ENCODE measurements at places on chromosomes 12 and 14.
A peak's percentile ranks its signal among the peaks of the same experiment; 100 is the strongest.

DNA sequence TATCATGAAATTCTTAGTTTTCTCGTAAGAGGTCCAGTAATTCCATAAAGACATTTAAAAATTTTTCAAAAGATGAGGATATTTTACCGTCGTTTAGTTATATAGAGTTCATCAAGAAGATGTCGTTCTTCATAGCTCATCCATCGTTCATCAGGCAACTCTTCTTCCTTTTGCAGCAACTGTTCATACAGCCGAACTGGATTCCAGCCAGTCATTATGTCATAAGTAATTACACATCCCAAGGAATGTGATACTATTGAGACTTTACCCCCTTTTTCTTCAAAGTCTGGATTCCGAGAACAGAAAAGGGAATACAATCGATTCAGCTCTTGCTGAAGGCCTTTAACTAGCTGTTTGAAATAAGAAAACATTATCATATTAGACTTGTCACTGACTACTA, 90.3 kb downstream of the DDHD1 start:
- no peak for DNase-seq

DNA sequence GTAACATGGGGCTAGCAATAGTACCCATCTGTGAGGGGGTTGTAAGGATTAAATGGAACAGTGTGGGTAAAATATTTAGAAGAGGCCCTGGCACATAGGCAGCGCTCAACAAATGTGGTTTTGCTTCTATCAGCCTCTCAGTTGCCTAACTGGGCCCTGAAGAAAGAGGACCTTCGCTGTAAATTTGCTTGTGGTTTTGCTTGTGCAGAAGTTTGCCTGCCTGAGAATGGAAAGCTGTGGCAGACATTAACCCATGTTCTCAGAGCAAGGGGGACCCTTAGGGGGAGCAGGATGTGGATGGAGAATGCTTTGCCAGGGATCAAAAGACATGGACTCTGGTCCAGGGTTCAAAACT, 160.1 kb downstream of the BRMS1L start:
- DNase-seq: no peak

- DNase-seq: peak; percentile 84
These were observed at the start of gene RASAL1 for GRCh38 chr12:113135178-113136127. RASAL1 (minus strand) TSS chr12:113135761; CDS start chr12:113135462, 299 bp downstream.

DNA sequence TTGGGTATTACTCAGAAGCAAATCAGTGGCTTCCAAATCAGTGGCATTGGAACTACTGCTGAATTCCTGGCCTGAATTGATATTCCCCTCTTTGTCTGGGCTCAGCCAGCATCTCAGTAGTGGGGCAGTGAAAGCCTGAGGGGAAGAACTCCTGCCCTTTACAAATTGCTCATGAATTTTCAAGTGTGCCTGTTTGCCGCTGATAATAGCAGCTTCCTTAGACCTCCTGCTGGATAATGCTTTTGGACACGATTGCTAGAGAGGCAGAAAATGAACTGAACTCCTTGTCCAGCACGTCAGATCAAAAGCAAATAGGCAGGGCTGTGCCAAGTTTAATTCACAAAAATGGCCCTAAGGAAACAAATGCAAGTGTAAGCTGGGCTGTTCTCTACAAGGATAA, 91.3 kb upstream of the GZMB start:
- DNase-seq: peak; percentile 97

DNA sequence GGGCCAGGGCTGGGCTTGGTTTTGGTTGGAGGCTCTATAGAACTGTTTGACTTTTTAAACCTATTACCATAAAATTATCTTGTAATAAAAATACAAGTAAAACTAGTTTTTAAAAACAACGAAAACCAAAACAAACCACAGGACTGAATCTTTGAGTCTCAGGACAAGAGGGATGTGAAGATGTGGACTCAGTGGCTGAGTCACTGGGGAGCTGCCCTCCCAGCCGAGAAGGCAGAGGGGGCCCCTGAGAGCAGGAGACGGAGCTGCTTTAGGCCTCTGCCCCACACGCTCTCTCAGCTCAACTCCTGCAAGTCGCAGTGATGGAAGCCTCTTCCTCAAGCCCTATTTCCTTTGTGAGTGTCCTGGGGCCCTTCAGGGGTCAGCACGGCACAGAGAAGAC, 59.0 kb downstream of the CDC42BPB start:
- DNase-seq: no peak

DNA sequence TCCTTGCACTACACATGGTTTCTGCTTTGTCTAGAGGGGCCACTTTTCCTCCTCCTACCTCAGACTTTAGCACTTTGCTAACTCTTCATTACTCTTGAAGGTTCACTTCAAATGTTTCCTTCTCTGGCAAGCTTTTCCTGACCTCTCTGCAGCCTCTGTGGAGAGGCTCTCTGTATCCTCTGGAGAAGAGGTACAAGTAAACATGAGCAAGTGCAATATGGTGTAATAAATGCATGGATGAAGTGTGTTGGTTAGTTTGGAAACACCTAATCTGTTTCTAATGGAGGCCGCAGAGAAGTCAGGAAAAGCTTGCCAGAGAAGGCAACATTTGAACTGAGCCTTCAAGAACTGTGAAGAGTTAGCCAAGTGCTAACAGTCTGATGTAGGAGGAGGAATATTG, 329.3 kb downstream of the GRIN2B start:
- DNase-seq: no peak

DNA sequence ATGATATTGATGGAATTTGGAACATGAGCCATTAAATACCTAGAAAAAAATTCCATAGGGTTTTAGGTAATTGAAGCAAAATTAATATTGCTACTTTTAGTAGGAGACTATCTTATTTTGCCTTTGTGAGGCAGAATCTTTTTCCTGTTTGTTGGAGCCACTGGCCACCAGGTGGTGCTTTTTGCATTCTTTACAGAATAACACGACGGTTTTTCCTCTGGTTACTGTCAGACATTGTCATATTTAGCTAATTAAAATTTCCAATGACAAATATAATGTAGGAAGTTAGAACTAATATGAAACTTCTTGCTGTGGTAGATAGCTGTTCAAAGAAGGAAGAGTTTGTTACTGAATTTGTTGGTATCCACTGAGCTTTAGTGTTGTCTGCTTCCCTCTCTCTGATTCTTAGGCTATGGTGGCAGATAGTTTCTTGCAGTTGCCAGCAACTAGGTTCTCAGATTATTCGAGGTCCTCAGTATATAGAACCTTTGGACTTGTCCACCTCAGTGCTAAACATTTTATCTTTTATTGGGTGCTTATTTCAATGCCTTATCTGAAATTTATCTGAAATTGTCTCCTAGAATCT, 25.7 kb downstream of the RAB21 start:
- DNase-seq: no peak

DNA sequence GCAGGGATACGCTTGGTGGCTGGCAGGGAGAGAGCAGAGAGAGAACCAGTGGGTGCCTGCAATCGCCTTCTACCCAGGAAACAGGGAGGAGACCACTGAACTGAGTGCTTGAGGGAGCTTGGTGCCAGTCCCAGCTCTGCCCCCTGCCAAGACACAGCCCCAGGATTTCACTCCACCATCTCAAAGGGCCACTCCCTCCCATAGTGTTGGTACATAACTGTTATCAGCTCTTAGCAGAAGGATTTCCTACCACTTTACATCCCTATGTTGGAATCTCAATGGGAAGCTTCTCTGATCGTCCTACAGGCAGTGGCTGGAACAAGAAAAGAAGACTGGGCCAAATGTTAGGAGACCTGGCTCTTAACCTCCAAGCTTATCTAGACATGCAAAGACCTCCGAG, 157.4 kb upstream of the FOXN3 start:
- no peak for DNase-seq

DNA sequence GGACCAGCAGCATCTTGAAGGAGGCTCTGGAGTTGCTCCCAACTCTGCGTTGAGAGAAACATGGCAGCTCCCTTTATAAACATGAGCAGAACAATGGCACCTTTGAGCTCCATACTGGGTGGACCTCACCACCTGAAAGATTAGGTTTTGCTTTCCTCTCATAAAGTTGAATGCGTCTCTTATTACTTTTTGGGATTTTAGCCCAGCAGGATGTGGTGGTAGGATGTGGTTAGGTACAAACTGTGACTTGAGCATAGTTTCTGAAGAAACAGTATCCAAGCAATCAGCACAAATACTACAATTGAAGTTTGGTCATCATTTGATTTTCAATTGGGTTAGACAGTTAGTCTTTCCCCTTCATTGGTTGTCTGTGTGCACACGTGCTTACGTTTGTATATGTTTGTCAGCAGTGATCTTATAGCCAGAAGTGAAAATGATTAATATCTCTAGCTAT, at the start of gene PRR4:
TSS of gene PRR4 (minus strand) at position 51 of the 454 bp plus-strand sequence. CDS start at position 13, 38 bp downstream.
- no peak for DNase-seq

GRCh38 chr12:130491421-130492357, 154.0 kb downstream of the PIWIL1 start:
- DNase-seq: no peak

- no peak for DNase-seq
These were observed 164.6 kb downstream of the TMEM117 start for GRCh38 chr12:44000309-44000952.

Data from DMS79 treated with DMSO at 0.1 percent for 48 hours (cell line).